ENCODE measurements at places on chromosomes 16 and 17.

DNA sequence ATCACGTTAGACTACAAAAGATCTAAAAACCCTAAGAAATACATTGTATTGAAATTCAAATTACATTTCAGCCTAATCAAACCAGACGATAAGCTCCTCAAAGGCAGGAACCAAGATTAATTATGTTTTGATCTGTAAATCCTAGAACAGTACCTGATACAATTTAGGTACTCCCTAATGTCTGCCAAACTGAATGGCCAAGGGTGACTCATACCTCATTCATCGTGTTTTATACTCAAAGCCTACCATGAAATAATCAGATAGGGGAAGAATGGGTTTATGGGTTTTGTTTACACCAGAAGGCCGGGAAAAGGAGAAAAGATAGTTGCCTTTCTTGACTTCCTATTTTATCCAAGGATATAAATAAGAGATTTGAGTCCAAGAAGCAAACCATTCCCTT lies 19.3 kb downstream of the MMD start:
- DNase-seq: no peak

DNA sequence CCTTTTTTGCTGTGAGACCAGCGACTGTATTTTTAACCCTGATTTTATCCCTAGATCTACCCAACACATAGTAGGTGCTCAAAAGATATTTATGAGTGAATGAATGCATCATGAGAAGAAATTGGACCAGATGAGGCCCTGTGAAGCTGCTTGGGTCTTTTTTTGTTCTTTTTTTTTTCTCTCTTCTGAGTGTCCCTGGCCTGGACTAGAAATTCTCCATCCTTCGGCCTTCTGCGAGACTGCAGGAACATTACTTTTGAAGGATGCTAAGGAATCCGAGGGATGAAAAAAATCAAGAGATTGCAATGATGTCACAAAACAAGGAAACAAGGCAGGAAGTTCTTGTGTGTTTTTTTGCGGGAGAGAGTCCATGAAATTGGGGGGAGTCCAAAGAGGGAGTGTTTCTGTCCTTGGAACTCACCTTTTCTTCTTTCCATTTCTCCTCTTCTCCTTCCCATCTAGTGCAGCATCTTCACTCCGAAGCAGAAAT lies 560 bp upstream of the RUSF1 start:
- peak; percentile 60 for DNase-seq

DNA sequence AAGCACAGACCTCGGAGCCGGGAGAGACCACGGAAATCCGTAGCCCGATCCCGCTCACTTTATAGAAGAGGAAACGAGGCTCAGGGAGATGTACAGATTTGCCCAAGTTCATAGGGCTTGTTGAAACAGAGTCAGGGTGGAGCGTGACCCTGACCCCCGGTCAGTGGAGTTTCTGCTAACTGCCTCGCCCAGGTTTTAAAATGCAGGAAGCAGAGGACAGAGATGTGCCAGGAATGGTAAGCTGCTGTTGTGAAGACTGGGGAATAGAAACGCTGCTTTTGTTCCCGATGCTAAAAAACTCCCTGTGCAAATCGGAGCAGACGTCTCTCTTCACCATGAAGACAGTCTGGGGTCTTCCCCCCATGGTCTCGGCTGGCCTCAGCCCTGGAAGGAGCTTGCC lies 403.0 kb downstream of the SEC14L1 start:
- no peak for DNase-seq

- no peak for DNase-seq
These were observed 11.0 kb upstream of the PHKG2 start for GRCh38 chr16:30736995-30737793.

- no peak for DNase-seq
These were observed 74.2 kb upstream of the KSR1 start for GRCh38 chr17:27382025-27382424.

DNA sequence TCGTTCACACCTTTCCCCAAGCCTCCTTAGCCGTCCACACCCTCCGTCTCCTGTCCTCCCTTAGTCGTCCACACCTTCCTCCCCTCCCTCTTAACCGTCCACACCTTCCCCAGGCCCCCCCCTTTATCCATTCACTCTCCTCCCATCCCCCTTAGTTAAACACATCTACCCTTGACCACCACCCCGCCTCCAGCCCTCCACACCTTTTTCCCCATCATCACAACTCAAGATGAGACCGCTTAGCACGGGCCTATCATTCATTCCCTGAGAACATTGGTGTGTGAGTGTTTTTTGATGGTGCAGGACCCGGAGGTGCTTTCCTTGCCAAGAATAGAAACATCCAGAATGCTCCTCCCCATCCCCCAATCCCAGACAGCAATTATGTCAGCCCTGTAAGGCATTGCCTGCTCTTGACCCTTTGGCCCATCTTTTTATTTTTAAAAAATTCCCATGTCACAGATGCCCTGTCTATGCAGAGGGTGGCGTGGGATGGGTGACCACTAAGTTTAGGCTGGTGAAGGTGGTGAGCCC lies 1.4 kb downstream of the TENT4B start:
- peak; percentile 28 for DNase-seq

DNA sequence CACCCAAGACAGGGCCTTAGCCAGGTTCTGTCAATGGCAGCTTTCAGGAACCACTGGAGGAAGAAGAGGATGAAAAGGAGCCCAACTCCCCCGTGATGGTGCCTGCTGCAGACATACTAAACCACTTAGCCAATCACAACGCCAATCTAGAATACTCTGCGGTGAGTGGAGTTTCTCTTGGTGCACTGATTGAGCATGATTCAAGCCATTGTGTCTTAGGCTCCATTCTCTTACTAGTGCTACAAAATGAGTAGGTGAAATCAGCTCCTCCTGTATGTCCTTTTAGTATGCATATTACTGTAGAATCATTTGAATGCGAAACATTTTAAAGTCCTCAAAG lies 1.4 kb downstream of the SETD6 start:
- DNase-seq: no peak

- DNase-seq: no peak
These were observed 2.0 kb downstream of the P2RX1 start for GRCh38 chr17:3914312-3914670.

GRCh38 chr16:83606486-83607030 lies 201.2 kb upstream of the HSBP1 start:
- DNase-seq: no peak

- peak; percentile 18 for DNase-seq
These were observed at the start of gene DRC7 for GRCh38 chr16:57694725-57695679. Gene DRC7 (plus strand): TSS chr16:57694806. CDS start chr16:57697950, 3,144 bp downstream.

DNA sequence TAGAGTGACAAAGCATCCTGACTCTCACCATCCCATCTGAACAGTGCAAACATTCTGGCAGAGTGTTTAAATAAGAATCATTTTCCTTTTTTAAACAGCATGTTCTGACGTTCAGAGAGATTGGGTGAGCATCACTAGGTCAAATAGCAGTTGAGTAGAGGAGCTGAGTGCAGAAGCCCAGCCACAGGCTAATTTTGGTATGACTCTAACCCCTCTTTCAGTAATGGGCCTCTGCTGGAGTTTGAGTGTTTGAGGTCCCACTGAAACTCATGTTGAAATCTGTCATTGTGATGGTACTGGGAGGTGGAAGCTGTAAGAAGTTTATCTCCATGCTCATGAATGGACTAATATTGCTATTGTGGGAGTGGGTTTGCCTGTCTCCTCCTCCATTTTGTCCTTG lies 194.4 kb downstream of the SALL1 start:
- DNase-seq: no peak

- DNase-seq: no peak
These were observed 4.7 kb upstream of the WDR24 start for GRCh38 chr16:694863-695354.

- DNase-seq: no peak
These were observed 146.4 kb downstream of the CHD9NB start for GRCh38 chr16:52906281-52906680.

DNA sequence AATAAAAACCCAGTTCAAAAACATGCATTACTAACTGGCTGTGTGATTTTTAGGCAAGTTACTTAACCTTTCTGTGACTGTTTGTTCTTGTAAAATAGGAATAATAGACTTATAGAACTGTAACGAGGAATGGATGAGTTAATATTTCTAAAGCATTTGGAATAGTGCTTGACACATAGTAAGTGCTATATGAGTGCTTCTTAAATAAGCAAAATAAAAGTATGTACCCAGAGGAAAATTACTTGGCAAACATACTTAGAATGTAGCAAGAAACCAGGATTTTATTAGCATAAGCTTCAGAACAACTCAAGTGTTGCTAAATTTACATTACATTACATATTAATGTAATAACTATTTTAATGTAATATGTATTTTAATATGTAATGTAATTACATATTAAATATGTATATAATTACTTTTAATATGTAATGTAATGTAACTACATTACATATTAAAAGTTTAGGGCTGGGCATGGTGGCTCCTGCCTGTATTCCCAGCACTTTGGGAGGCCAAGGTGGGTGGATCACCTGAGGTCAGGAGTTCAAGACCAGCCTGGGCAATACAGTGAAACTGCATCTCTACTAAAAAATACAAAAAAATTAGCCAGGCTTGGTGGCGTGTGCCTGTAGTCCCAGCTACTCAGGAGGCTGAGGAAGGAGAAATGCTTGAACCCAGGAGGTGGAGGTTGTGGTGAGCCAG lies 14.2 kb downstream of the NFAT5 start:
- no peak for DNase-seq

DNA sequence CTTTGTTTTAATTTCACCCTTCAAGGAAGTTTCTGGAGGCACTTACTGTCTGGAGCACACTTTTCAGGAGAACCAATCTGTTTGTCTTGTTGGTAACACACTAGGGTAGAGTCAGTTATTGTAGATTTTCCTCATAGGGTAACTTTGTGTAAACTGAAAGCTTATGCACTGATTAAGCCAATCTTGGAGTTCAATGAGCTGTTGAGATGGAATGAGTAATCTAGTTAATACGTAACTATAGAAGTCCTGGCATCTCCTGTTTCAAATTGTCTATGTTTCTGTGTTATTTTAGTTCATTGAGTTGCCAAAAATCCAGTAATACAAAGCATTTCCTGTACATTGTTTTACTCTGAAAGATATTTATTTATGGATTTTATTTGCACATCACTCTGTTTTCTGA lies 111.6 kb upstream of the HAS3 start:
- DNase-seq: no peak

GRCh38 chr17:42409523-42410318 lies 13.3 kb downstream of the CAVIN1 start:
- peak; percentile 22 for DNase-seq

- peak; percentile 87 for DNase-seq
These were observed at the start of gene ENGASE for GRCh38 chr17:79074649-79075445. Gene ENGASE (plus strand): TSS chr17:79074824. CDS start chr17:79074945, 121 bp downstream.

DNA sequence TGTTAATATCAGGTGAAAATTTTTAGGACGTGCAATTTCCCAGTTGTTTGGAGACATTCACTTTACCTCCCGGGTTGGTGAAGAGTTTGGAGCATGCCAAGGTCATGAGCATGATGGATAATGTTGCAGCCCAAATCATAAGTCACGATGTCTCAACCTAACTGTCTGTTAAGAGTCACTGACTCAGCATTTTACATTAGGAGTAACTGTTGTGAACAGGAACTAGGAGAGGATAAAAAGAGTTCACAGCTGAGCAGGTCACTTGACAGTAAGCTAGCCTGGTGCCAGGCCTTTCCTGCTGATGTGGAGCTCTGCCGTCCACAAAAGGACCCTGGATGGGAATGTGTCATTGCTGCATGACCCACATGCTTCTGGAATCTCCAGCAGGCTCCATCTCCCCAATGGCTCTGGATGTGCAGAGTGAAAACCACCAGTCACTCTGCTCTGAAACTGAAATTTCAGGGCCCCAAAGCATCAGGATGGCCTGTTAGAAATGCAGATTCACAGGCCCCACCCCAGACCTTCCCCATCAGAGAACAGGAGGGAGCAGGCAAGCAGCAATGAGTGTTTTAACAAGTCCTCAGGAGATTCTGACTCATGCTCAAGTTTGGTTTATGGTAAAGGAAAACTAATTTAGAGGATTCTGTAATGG lies 371.6 kb upstream of the MAF start:
- no peak for DNase-seq

- DNase-seq: peak; percentile 96
These were observed 694 bp upstream of the SRCAP start for GRCh38 chr16:30698139-30698815.

- no peak for DNase-seq
These were observed at the start of gene ARHGAP27 for GRCh38 chr17:45432405-45433158. Gene ARHGAP27 (minus strand): TSS chr17:45432870. CDS start chr17:45430279, 2,591 bp downstream.

DNA sequence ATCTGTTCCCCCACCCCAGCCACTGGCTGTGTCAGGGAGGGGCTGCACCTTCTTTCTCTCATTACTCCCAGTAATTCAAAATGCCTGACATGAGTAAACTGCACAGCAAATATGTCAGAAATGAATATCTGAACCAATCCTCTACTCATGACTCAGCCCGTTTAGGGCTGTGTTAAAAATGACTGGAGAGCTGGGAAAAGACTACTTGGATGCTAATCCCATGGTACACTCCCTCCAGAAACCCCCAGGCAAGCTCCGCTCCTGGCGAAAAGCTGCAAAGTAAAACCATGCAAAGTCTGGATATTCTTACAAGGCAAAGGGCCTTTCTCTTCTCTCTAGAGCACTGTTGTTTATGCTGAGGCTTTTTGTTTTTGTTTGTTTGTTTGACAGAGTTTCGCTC lies 448.1 kb upstream of the DYNLRB2 start:
- DNase-seq: no peak

DNA sequence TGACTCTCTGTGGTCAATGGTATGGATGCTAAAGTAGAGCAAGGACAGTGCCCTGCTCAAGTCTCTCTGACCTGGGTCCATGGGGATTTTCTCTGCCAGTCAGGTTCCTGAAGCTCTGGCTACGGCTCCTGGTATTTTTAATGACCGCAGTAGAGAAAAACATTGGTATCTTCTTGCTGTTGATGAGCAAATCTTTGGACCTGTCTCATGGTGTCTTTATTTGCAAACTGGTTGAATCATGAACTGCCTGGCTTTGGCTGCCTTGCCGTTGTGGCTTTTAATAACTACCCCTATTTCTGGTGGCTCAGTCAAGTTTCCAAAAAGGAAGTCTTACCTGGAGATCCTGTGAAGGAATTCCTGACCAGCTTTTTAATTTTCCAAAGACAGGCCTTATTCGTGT lies 8.7 kb downstream of the FAM234A start:
- no peak for DNase-seq

- no peak for DNase-seq
These were observed 108.8 kb downstream of the AMFR start for GRCh38 chr16:56316545-56316944.

- DNase-seq: no peak
These were observed 825 bp downstream of the METTL9 start for GRCh38 chr16:21600031-21600773.

DNA sequence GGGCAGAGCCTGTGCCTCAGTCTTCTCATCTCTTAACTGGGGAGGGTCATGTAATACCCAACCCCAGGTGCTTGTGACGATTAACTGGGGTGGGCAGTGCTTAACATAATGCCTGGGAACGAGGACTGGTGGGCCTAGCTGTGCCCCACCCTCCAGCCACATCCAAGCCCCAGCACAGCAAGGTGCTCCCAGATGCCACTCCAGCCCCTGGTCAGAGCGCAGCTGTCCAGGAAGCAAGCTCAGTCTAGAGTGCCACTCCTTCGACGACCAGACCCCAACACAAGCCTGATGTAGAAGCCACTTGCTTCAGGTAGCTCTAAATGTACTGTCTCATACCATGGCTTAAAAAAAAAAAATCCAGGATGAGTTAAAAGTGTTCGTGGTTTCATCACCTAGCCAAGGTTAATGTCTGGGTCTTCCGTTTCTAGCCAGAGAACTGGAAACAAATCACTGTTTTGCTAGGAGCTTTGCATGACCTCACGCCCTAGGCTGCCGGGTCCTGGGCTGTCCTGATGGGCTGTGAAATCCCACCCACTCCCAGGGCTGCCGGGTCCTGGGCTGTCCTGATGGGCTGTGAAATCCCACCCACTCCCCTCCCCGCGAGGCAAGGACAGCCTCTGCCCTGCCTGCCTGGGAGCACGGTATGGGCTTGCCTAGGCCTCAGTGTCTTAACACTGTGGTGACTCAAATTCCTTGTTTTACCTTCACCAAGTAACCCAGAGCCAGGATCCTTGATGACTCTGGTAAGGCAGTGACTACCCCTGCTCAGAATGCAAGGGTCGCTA lies 7.7 kb downstream of the MIEF2 start:
- DNase-seq: no peak
